Astrocyte (in vitro differentiated cells and primary cell): ENCODE measurements at places on chromosomes 5 and 9.

DNA sequence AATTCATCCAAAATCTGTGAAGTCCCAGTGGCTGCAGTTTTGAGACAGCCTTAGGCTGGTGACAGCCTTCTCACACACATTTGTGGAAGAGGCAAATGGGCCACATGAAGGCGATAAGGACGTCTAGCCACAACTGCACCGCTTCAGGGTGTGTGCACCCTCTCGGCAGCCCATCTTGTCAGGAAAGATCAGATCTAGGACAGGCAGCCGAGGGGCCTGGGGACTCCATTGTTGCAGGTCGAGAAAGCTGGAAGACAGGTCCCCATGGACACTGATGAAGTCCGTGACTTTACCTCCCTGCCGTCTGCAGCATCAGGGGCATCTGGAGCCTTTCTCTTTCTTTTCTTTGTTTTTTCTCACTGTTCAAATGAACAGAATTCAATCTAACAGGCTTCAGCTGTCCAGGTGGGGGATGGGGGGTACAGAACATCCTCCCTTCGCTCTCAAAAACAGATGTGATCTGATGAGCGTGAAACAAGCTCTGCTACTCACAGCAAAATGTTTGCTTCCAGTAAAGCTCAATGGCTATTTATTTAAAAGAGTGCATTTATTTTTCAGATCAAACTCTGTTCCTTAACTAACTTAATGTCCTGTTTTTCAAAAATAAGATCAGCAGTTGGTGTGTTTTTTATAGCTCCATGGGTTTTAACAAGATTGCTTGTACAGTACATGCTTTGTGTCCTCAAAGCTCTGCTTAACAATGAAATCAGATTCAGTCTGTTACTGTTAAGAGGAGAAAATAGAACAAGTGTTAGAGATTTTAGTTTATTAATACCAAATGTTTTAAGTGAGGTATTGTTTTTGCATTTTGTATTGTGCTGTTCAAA is 111.8 kb upstream of the OTULINL start:
- no peak for DNase-seq

DNA sequence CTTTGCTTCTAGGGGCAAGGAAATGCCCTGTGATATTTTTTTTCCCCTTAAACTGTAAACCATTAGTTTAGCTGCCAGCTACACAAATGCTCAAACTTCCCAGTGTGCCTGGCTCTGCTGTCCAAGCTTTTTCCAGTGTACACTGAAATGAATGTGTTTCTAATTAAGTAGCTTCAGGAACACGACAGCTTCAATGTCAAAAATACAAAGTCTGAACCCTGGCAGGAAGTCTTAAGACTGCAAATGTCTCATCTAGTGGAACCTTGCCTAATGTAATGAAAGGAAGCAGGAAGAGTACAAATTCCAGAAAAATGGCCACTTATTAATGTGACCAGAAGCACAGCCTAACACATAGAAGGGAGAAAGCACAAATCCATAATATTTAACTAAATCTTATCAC is 255.2 kb downstream of the CRB2 start:
- peak; percentile 3 for DNase-seq

DNA sequence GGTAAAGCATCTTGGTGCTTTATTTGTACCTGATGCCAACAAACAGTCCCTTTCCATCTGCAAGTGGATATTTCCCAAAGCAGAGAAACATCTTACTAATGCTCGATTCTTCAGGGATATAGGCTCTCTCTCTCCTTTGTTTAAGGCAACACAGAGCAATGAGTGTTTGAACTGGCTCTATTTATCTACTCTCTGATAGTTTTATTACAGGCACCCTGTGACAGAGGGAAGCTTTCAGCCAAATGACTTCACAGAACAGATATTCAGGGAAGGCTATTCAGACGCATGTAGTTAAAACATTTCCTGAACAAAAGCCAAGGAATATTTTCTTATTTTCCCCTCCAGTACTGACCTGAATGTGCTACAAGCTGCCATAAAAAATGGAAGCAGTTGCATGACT is 141.8 kb downstream of the YIPF5 start:
- peak; percentile 91 for DNase-seq

DNA sequence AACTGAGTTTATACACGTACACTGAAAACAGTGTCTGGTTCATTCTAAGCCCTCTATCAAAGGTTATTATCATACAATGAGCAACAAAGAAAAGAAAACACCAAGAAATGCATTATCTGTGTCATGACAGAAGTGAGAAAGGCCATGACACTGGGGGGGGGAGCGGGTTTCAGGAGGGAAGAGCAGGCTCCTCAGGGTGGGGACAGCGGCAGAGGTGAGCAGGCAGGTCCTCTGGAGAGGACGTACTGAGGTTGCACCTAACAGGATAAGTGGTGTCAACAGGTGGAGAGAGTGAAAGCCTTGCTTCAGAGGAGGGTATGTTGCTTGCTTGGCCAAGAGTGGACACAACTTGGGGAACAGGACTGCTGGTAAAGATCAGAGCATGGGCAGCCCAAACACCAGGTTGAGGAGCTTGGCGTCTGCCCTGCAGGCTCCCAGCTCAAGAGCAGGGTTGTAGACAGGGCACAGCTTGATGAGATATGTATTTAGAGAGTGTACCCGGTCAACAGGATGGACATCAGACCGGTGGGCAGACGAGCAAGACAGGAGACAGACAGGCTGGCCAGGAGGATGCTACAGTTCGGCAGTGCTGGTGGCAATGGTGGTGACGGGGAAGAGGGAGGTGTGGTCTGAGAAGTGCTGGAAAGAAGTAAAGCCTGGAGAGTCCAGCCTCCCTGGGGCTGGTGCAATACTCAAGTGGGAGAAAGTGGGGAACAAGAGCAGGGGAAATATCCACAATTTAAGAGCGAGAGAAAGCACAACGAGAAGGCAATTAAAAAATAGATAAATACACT is 10.3 kb downstream of the WHRN start:
- DNase-seq: no peak

DNA sequence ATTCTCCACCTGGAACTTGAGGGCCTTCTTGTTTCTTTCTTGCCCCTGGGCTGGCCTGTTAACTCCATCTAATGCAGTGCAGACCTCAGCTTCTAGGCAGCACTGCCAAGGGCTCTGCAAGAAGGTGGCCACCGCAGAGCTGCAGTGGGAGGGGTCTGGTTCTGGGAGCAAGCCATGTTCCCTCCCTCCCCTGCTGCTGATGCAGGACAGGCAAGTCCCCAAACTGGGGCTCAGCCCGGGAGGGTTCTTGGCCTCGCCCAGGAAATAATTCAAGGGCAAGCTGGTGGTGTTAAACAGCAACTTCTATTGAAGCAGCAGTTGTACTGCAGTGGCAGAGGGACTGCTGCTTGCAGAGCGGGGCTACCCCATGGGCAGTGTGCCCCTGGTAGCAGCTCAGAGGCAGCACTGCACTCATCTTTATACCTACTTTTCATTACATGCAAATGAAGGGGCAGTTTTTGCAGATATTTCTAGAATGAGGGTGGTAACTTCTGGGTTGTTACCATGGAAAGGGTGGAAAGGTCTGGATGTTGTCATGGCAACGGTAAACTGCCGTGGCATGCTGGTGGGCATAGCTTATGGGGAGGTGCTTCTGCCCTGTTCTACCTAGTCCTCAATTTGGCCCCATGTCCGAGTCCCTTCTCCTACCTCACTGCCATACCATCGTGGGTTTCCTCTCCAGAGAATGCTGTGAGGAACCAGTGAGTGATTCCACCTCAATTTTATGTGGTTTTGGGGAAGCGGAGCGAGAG is 82.1 kb downstream of the WDR41 start:
- DNase-seq: no peak

GRCh38 chr9:28059192-28059591 is 485.9 kb upstream of the C9orf72 start:
- no peak for DNase-seq

GRCh38 chr9:101375546-101375945 is 9.3 kb downstream of the BAAT start:
- DNase-seq: peak; percentile 69

DNA sequence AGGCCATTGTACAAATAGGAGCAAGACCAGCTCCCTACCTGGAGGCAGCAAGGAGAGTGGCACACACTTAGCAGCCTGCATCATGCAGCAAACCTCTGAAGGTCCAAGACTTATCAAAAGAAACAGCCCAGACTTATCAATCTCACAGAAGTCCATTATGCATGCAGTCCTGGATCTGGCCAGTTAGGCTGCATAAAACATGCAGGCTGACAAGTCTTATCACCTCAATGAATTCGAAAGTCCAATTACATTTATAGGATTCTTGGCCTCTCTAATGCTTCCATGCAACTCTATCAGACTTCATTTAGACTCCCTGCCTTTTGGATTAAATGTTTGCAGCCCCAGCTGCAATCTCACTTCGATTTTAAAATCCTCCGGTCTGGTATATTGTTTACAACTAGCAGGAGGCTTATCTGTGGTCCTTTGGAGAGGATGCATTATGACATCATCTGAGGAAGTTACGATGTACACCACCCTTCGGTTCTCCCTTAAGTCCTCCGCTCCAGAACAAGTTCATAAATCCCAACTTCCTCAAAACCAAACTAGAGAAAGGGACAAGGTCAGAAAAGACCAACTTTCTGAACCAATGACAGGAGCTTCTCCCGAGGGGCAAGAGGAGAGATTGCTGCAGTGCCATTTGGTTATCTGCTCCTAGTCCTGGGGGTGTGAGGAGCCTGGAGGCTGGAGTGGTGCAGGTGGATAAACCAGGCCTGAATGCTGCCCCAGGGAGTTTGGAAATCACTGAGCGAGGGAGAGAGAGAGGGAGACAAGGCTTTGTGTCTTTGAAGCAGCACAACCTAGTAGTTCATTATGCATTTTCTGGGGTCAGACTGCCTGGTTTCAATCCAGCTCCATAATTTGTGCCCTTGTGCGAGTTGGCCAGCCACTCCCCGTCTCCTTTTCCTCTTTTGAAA is 313.9 kb downstream of the TLE1 start:
- no peak for DNase-seq

DNA sequence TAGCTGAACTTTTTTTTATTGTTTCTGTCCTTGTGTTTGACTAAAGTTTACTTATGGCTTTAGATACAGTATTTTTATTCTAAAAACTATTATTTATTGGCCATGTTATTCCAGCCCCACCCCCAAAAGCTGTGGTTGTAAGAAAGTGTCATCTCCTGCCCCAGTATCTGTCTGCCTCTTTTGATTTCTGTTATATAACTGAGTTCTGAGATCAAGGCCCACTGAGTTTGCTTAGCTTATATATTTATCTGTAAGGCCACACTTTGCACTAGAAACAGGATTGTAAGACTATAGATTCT is 116.8 kb upstream of the TNFAIP8 start:
- no peak for DNase-seq

DNA sequence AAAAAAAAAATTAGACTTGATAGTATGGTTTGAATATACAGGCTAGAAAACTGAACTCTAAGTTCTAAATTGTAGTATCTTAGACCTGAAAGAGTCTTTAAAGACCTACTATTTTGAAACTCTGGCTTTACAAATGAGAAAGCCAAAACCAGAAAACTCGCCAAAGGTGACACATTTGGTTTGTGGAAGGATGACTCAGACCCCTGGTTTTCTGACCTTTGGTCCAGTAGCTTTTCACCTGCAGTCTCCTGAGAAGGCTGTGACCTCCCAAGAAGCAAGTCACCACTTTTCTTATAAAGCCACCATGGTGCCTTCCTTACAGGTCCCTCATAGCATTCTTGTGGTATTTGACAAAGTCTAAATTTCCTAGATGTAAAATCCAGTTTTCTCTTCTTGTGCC is 102.1 kb upstream of the CEP78 start:
- DNase-seq: no peak

- DNase-seq: no peak
These were observed at the start of gene ZBTB34 for GRCh38 chr9:126860077-126860756. TSS of gene ZBTB34 (plus strand) at chr9:126860639. CDS start at chr9:126879400, 18,761 bp downstream.
